Stimulated activated CD8-positive, alpha-beta memory T cell treated with anti-CD3 and anti-CD28 coated beads, Interleukin-4, amount 100 ng/mL, for 4 hours (primary cell): ENCODE measurements at places on chromosomes 2 and 18.

DNA sequence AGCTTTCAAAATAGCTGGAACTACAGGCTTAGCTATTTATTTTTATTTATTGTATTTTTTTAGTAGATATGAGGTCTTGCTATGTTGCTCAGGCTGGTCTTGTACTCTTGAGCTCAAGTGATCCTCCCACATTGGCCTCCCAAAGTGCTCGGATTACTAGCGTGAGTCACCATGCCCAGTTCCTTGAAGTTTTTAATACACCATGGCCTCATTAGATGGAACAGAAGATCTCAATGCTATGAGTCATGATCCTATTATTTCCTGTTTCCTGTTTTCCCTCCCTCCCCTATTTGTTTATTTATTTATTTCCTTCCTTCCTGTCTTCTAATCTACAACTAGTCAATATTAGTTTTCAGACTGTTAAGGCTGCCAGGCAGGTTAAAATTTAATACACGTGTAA lies 309.0 kb downstream of the CMPK2 start:
- DNase-seq: no peak

GRCh38 chr18:79733986-79734770 lies 54.6 kb downstream of the CTDP1 start:
- DNase-seq: no peak

GRCh38 chr2:237742614-237743013 lies 56.0 kb upstream of the RBM44 start:
- no peak for DNase-seq

GRCh38 chr2:232024457-232024856 lies 62.9 kb downstream of the DIS3L2 start:
- no peak for DNase-seq

- DNase-seq: no peak
Measured at GRCh38 chr2:187853381-187853791, 299.2 kb upstream of the TFPI start.

DNA sequence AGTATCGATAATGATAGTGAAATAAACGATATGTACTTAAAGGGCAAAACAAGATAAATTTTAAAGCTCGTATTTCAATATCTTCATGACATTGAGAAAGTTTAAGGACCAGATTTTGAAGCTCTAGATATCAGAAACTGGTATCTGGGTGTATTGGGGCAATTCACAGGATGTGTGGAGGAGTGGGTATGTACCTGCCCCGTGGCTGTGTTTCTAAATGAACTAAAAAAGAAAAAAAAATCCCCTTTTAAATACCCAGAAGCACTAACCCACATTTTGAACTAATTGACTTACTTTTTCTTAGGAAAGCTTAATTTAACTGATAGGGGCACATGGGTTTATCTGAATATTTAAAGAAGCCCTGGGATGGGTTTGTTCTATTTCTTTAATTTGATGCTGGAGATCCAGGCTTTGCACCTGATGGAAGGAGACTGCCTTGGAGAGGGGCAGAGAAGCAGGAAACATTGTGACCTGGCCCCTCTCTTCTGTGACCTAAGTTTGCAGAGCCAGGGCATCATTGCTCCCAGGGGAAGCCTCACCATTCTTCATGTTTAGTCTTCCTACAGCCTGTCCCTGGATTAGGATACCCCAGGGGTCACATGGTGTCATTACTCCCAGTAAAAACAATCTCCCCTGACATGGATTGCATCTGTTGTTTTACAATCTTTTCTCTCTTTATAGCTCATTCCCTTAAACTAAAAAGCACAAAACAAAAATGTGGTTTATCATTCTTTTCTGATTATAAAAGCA lies 7.6 kb upstream of the KCTD1 start:
- no peak for DNase-seq

DNA sequence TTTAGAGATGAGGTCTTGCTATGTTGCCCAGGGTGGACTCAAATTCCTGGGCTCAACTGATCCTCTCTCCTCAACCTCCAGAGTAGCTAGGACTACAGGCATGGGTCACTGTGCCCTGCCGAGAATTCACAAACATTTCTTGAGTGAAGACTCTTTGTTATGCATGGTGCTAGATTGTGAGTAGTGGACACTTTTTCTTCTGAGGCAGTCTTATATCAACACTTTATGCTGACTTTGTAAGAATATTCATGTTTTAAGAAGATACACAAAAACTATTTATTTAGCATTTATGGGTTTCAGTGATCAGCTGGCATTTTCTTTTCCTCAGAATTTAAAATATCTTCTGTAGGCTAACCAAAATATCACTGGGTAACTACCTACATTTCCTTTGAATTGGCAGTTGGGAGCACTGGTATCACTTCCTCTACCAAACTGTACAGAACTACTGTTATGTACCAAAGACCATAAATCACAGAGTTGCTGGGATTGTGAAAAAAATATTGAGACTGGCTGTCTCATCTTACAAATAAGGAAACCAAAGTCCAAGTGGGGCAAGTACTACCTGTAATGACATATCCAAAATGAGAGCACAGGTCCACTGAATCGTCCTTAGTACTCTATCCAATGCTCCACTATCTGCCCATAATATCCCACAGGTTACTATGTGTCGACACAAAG lies 34.0 kb downstream of the DOCK10 start:
- no peak for DNase-seq

- DNase-seq: no peak
Measured at GRCh38 chr2:218516614-218517013, 51.5 kb downstream of the USP37 start.

DNA sequence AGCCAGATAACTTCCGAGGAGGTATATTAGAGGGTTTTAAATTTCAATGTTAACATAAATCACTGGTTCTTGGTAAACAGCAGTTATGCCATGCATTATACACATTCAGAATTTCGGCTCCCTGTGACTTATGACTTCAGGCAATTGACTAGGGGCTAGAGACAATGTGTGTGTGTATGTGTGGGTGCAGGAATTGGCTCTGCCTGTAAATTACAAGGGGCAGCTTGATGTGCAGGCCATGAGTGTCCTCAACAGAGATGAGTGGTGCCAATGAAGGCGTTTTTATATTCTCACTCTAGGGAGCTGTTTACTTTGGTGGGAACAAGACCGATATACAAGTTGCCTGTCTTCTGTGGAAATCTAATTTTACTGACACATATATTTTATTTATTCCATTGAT lies 161.6 kb downstream of the CSRNP3 start:
- DNase-seq: no peak

GRCh38 chr2:72004976-72005375 lies 142.7 kb downstream of the CYP26B1 start:
- DNase-seq: no peak

DNA sequence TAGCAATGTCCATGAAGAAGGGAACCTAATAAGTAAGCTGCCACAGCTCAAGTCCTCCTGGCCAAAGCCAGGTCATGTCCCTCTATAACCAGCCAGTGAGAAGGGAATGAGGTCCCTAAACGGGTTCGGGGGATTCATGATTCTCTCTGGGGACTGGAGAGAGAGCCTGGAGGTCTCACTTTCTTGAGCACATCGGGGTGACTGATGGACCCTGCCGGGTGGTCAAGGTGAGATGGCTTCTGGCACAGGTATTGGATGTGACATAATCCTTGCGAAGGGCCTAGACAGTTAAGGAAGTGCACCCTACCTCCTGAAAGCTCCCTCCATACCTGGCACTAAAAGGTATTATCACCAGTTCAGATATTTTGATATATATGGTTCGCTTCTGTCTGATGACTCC lies 45.7 kb downstream of the HRH4 start:
- DNase-seq: no peak

DNA sequence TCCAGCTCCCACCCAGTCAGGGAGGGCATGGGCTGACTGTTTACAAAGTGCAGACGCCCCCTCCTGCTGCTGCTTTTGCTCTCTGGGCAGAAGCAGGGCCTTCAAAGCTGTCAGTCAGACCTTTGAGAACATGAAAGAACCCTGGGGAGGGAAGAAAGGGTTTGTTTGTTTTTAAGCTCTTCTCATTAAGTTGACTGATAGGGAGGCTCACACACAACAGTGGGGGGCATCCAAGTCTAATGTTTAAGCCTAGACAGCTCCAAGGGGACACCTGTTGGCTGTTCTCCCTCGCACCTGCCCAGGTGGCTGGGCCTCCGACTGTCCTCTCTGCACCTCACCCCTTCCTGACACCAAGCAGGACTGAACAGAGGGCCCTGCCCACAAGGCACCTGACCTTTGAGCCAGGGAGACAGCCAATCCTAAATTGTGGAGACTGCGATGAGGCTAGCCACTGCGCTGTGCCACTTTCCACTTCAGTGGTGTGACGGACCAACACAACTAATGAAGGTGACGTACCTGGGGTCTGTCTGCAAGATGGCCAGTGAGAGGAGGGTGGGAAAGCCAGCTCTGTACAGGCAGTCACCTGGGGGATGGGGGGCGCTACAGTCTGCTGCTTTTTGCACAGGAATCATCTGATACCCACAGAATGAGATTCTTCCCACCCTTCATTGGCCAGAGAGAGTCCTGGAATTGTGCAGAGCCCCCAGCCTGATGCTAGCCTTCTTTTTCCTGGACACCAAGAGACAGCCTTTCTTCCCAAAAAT lies 16.3 kb downstream of the ST6GAL2 start:
- DNase-seq: no peak

DNA sequence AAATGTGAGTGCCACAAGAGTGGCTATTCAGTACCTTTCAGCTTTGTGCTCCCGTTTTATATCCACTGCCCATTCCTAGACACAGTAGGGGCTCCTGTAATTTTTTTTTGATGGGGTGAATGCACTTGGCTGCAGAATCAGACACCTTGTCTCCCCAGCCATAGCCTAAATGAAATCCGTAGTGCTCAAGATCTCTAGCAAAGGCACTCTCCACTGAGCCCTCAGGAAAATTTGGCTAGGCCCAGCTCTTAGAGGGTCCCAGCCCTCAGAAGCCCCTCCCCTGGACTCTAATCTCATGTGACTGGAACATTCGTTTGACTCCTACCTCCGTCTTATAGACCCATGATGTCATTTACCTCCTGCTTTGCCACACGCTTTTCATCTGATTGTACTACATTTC lies 323.9 kb downstream of the SMAD2 start:
- DNase-seq: no peak

DNA sequence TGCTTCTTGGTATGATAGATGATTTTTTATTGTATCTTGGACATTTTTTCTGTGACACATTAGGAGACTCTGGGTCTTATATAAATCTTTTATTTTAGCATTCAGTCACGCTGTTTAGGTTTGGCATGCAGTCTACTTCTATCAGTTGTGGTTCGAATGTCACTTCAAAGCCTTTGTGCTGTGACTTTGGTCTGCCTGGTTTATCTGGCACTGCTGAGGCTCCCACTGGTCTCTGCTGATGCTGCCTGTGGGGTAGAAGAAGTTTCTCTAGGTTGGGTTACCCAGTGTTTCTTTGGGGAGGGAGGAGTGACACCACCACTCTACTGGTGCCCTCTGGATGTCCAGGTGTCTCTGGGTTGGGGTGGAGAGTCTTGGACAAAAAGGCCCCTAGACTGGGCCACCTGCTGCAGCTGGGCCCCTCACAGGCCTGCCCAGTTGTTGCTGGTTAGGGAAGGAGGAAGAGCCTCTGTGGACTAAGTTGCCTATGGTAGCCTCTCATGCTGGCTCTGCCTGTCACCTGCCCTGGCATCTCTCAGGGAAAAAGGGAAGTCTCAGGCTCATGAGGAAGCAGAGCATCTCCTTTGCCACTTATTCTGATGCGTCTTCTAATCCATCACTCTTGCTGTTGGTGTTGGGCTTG lies 115.4 kb upstream of the HS6ST1 start:
- DNase-seq: no peak

- peak; percentile 6 for DNase-seq
Measured at GRCh38 chr2:12556762-12557161, 160.0 kb upstream of the TRIB2 start.

DNA sequence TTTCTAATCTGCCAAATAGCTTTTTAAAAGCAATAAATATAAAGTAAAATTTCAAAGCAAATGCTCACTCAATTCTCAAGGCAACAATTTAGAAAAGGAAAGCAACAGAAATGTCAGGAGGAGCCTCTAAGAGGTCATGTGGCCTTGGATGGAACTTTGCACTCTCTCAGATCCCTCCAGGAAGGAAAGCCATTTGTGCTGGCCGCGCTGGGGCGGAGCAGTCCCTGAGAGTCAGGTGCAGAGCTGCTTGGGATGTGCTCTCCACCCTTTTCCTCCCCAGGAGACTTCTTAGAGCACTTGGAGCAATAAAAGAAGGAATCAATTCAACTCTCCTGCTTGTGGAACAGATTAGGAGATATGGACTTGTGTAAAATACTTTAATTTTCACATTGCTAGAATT lies 379.8 kb upstream of the LINC00305 start:
- DNase-seq: no peak

GRCh38 chr18:48885266-48885923 lies 65.4 kb downstream of the SMAD7 start:
- DNase-seq: no peak

DNA sequence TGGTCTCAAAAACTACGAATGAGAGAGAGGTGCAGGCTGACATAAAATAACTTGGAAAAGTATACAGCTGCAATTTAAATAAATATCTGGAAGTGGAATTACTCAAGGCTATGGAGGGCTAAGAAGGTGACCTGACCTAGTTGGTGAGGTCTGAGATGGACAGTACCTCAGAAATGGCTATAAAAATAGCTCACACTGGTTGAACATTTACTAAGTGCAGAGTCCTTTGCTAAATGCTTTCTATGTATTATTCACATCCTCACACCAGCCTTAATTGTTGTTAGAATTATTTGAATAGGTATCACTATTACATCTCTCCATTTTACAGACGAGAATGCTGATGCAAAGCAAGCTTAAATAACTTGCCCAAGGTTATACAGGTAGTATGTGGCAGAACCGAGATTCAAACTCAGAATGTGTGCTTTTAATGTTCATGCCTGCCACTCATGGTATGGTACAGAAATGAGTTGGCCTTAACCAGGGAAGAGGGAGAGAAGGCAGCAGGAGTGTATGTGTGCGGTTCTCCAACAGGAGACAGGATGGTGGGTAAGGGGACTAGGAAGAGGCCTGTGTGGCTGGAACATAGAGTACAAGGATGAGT lies 37.4 kb downstream of the MRPL44 start:
- DNase-seq: no peak

DNA sequence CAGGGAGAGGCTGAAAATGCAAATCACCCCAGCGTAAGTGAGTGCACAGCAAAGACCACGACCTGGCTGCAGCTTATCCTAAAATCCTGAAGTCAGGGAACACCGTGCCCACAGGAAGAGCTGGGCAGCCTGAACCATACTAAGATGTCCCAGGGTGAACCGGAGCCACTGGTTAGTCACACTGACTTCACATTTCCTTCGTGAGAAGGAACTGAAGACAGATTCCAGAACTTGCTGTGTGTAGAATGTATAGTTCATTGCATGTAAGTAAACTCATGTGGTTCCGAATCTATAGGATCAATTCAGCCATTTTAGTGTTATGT lies 84.6 kb upstream of the NDUFV2 start:
- no peak for DNase-seq
